ENCODE measurements at places on chromosomes 4 and X.

GRCh38 chr4:6041800-6042199 is 23.6 kb upstream of the C4orf50 start:
- no peak for DNase-seq

- DNase-seq, result no peak
Observed at GRCh38 chr4:94671113-94671512, 86.6 kb upstream of the BMPR1B start.

DNA sequence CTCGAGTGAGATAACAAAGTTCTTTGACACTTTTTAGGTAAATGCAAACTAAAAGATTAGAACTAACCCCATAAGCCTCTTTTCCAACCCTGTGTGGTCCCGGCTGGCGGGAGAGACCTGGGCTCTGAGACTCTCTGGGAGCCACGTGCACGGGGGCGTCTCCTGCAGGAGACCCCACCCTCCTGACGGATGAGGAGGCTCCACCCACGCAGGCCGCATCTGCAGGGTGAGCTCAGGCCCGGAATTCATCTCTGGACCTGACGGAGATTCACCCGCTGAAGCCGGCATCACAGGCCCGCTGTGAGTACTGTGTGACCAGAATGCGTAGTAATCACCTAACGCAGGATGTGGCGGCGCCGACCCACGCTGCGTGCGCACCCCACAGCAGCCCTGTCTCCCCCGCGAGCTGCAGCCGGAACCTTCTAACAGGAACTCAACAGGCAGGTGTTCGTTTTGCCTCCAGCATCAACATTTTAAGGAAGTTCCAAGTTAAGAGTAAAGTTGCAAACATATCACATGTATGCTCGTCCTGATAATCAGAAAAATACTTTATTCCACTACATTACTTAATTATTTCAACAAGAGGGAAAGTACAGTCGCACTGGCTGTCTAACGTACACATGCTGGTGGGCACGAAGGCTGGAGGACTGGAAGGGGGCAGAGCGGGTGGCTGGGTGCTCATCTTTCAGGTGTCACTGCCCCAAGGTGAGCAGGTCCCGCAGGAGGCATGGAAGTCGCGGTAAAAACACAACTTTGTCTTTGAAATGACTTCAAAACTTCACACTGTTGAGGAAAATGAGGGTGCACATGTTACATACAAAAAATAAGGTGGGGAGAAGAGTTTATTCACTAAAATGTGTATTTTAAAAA is 44.5 kb downstream of the FGFRL1 start:
- DNase-seq, result no peak

DNA sequence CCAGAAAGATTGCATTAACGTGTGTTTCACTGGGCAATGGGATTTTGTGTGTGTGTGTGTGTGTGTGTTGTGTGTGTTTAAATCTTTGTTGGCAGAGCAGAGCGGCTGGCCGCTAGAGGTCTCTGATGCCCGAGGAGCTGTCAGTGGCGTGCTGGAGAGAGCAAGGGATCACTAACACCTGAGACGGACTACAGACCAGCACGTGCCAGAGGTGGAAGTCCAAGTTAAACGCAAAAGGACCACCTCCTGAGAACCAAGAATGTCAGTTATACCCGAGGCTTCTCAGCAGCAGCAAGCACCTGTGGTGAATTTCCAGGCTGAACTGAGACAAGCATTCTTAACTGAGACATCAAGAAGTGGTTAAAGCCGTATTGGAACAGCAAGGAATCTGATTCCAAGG is 9.0 kb upstream of the SLC25A14 start:
- DNase-seq, result no peak

DNA sequence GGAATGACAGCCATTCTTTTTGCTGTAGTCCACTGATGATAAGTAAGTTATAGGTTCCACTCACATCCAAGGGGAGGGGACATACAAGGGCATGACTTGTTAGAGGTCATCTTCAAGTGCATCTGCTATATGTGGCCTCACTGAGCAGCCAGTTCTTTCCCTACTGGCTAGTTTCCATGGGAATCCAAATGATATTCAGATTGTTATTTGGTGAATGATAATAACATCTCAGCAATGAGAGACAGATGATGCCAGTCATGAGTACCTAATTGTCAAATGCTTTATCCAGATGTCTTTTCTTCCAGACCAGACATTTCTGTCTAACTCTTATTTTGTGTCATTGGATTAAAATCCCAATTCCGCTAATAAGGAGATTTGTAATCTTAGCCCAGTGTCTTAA is 460.4 kb upstream of the BOD1L1 start:
- no peak for DNase-seq

DNA sequence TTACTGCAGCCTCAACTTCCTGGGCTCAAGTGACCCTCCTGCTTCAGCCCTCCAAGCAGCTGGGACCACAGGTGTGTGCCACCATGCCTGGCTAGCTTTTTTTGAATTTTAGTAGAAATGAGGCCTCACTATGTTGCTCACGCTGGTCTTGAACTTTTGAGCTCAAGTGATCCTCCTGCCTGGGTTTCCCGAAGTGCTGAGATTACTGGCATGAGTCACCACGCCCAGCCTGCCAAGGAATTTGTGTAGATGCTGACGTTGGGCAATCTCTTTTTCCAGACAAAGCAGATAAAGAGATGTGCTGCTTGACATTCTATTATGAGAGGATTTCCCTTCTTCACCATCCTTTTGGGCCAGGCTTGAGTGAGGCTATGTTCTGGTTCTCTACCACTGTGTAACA is 254.5 kb upstream of the RPS6KA3 start:
- DNase-seq, result no peak

- no peak for DNase-seq
Observed at GRCh38 chr4:5066101-5066500, 14.8 kb downstream of the STK32B start.

DNA sequence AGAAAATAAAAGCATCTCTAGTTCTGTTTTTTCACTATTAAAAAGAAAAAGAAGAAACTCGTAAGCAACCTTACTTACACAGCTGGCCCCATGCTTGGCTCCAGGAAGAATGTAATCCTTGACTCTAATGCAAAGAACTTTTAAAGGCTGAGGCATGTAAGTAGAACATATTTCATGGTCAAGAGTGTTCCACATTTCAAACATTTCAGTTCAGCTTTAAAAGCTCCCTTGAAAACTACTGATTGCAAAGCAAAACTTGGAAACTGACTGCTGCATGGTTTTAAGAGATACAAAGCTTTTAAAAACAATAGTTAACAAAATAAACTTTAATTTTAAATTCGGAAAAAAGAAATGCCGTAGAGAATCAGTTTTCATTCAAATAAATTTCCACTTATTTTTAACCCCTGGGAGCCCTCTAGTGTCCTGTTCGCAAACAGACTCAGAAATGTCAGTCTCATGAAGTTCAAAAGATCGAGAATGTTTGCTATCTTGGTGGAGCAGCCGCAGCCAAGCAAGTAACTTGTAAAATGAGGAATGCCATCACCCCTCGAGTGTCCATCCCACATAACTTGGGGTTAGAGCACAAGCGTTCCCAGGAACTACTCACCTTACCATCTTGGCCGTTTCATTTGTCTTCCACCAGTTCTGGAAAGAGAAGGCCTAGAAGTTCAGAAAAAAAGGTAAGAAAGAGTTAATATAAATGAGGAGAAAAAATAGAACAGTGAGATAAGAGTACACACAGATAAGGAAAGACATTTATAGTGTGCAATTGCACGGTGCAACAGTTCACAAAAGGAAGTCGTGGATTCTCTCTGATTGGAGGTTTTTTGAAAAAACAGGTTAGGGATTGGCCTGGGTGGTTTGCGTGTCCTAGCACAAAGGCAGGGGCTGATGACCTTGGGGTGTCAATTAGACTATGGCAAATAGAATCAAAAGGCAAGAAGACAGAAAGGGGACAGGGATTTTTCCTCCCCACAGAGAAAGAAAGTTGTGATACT is at the start of gene GASK1B:
TSS of gene GASK1B (minus strand) at position 765 of the 998 bp plus-strand sequence. CDS start 1,650 bp downstream, outside the sequence.
- no peak for DNase-seq

DNA sequence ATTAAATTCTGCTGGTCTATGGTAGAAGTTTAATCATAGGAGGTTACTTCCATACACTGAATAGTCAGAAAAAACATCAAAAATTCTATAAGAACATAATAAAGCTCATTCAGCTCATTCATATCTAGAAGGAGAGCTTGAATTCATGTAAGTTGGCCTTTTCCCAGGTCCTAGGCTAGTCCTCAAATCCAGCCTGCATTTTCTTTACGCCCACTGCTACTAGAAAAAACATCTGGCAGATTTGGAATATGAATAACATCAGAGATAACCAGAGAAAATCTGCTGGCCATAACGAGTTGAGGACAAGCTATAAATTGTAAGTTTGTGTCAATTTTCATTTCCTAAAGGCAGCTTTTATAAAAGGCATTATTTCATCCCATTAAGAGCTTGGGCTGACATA is 95.5 kb downstream of the MXRA5 start:
- DNase-seq, result no peak

GRCh38 chr4:165209796-165210195 is 2.4 kb downstream of the KLHL2 start:
- no peak for DNase-seq

GRCh38 chr4:20318001-20318908 is 66.5 kb downstream of the SLIT2 start:
- DNase-seq, result no peak

GRCh38 chr4:1730532-1731135 is 9.3 kb downstream of the TACC3 start:
- DNase-seq, result no peak

- no peak for DNase-seq
Observed at GRCh38 chr4:114811564-114812301, 213.1 kb downstream of the UGT8 start.

DNA sequence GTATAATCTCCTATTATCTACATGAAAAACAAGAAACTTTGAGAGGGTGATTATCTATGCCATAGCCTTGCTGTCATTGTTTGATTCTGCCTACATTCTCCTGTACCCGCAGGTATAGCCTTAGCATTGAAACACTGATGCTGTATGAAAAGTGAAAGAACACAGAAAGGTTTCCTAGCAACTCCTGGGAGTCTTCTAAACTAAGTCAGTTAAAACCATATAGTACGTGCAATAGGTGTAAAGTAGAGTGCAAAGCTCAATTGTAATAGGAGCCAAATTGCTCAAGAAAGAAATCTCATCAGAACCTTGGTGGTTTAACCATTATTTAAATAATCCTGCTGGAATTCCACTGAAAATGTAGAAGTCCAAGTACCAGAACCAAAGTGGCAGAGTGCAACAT is 489.7 kb downstream of the PCDH10 start:
- DNase-seq, result no peak

GRCh38 chr4:102474736-102475504 is 26.2 kb upstream of the NFKB1 start:
- no peak for DNase-seq

DNA sequence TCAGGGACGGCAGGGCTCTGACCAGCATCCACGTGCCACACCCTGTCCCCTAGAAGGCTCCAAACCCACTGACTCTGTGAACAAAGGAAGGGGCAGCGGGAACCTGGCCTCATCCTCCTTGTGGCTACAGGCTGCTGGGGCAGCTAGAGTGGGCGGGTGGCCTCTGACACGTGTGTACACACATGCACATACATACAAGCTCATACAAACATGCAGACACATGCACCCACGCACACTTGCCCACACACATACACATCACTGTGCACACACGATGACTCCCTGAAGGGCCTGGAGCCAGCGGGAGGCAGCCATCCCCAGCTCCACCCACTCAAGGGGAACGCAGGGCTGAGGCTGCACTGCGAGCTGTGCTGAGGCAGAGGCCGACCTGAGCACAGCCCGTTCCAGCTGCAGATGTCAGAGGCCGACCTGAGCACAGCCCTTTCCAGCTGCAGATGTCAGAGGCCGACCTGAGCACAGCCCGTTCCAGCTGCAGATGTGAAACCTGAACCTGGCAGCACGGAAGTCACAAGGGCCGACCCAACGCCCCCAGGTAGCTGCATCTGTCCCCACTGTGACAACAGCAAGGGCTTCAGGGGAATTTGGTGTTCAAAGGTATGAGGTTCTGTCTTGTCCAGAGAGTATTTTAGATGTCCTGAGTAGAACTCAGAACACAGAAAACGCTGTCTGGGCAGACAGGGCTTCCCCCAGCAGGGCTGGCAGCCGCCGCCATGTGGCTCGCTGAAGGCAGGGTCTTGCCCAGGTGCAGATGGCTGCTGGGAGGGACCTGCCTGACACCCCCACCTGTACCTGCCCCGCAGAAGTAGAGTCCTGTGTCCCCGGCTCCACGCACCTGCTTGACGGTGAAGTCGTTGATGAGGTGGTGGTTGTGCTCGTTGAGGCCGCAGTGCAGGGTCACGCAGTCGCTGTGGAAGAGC is 33.5 kb downstream of the CTBP1 start:
- DNase-seq, result peak; percentile 87

DNA sequence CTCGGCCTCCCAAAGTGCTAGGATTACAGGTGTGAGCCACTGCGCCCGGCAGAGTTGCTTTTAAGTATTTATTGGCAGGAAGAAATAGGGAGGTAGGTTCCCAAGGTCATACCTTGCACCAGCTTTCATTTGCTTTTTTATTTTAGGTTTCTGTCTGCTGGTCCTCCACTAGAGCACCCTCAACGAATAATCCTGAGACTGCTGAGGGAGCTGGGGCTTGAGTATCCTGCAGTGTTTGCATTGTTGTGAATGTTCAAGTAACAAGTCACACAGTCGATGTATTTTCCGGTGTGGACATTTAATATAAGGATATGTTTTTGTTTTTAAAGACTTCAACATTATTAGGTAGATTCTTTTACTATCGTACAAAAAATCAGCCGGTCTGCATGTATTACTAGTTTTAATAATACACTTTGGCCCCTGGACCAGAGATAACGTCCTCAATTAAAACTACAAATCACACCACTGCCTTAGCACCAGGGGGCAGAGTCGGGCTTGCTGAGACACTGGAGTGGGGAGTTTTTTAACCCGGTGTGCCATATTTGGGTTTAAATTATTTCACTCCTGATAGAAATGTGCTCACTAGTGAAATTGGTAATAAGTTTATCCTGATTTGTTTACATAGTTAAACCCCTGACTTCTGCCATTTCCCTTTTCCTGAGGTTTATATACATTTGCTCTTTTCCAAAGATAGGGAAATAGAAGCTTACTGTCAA is 11.6 kb downstream of the SMIM20 start:
- DNase-seq, result no peak

- no peak for DNase-seq
Observed at GRCh38 chr4:69748173-69748572, 12.2 kb downstream of the SULT1B1 start.

DNA sequence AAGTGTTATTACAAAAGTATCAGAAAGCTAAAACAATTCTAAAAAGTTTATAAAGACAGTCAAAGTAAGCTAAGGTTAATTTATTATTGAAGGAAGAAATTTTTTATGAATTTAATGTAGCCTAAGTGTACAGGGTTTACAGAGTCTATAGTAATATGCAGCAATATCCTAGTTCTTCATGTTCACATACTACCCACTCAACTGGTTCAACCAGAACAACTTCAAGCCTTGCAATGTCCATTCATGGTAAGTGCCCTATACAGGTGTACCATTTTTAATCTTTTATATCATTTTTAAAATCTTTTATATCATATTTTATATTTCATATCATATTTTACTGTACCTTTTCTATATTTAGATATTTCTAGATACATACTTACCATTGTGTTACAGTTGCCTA is 34.3 kb downstream of the COL4A5 start:
- DNase-seq, result no peak

- DNase-seq, result no peak
Observed at GRCh38 chr4:157880761-157881160, 292.1 kb downstream of the GASK1B start.
